ENCODE measurements at places on chromosomes 12 and 14.

DNA sequence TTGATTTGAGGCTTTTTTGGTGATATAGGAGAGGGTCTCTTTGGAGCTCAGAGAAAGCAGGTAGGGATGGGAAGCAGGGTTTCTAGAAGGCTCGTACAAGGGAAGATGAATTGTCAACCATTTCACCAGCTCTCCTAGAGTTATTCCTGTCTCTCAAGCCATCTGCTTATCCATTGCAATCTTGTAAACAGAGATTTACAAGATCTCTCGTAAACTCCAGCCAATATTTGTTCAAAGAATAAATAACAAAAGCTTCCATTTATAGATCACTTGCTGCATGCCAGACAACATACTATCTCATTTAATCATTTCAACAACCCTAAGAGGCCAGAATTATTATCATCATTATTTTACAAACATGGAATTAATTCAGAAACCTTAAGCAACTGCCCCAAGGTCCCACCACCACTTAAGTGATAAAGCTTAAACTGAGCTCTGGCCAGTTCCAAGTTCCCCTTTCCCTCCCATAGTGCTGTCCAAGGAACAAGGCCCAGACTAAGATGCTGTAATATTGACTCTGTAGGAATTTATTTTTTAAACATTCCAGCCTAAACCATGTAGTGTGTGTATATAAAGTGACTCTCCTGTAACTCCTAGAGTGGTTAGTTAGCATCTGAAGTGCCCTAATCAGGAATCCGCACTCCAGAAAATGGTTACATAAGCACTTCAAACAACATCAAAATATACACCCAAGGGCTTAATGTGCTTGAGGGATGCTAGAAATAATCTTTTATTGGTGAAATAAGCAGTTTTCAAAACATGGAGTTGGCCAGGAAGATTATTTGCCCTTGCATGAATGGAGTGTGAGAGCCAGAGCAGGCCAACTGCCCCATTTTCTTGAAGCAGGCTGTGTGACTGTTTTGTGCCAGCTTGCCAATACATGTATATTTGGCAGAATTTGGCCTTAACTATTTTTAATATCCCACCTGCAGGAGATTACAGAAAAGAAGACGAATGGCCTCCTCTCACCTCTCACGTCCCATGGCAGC is 2.8 kb upstream of the PLEKHH1 start:
- DNase-seq, result no peak
- H3K27me3 ChIP-seq, result no peaks in the 10 kb centered on the region
- H3K36me3 ChIP-seq, result no peaks in the 10 kb centered on the region
- no peak overlapping the region for H3K27ac ChIP-seq

DNA sequence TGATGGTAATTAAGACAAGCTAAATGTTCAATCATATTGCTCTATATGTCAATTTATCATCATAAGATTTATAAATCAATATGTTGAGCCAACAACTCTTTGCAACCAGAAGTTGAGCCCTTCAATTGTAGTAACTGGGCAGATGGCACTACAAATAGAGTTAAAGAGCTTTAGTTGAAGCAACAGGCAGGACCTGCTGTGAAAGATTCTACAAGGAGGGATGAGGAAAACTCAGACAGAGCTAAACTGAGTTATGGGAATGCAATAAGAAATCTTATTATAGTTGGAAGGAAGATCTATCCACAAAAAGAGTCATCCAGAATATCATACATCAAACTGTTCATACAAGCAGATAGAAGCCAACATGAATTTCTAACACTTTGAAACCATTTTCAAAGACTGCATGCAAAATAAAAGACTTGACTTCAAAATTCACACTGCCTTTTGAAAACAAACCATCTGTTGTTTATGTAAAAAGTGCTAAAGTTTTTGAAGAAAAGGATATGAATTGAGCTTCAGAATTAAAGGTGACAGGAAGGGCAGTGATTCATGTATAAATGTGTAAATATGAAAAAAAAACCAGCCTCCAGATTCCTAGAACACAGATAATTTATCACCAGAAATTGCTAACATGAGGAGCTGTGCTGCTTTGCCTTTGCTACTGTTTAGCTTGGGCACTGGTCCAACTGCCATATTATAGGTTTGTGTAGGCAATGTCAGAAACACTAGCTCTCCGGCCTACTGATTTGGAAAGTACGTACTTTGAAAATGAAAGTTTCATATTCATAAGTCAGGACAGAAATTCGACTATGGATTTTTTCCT is 133.2 kb downstream of the SLC35F4 start:
- H3K4me1 ChIP-seq, result peaks cover 5% of the 10 kb centered on the region
- no peak overlapping the region for H3K4me3 ChIP-seq
- no peaks in the 10 kb centered on the region for H3K27me3 ChIP-seq
- no peak for DNase-seq

DNA sequence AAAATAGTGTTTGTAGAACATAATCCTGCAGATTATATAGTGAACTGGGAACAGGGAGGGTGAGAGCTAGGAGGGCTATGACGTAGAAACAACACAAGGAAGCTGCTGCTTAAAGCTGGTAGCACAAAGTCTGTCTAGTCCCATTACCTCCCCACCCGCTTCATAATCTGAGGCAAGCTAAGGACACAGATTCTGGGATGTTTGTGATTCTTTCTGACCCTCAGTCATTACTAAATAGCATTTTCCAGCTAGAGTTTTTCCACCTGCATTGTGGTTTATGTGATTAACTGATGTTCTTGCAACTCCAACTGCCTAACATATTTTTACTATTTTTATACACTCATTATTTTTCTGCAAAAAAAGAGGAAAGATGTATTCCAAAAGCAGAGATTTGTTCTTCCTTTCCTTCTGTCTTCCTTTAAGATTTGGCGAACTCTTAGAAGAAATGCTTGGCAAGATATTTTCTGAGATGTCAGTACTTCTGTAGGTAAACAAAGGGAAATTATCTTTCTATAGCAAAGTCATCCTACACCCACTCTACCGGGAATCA is 293.2 kb upstream of the FAR2 start:
- H3K4me1 ChIP-seq, result no peaks in the 10 kb centered on the region
- H3K27me3 ChIP-seq, result no peaks in the 10 kb centered on the region
- H3K36me3 ChIP-seq, result no peaks in the 10 kb centered on the region
- H3K4me3 ChIP-seq, result no peak overlapping the region
- H3K27ac ChIP-seq, result no peak overlapping the region

DNA sequence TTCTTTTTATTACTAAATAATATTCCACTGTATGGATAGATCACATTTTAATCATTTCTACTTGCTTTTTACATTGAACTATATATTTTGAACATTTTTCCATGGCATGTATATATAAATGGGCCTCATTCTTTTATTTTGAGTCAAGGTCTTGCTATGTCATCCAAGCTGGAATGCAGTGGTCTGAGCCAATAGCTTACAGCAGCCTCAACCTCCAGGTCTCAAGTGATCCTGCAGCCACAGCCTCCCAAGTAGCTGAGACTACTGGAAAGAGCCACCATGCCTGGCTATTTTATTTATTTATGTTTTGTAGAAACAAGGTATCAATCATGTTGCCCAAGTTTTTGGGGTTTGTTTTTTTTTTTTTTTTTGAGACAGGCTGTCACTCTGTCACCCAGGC is 7.6 kb downstream of the FCF1 start:
- peaks cover 47% of the 10 kb centered on the region for H3K36me3 ChIP-seq

GRCh38 chr12:11107719-11108118 is 15.6 kb upstream of the TAS2R43 start:
- no peak for DNase-seq
- H3K4me3 ChIP-seq, result no peak overlapping the region
- no peaks in the 10 kb centered on the region for H3K4me1 ChIP-seq
- no peak overlapping the region for H3K27ac ChIP-seq
- no peaks in the 10 kb centered on the region for H3K36me3 ChIP-seq

GRCh38 chr12:112947314-112947713 is 9.0 kb downstream of the OAS3 start:
- DNase-seq, result no peak
- H3K36me3 ChIP-seq, result peaks cover 3% of the 10 kb centered on the region
- no peak overlapping the region for H3K27ac ChIP-seq
- H3K4me1 ChIP-seq, result no peaks in the 10 kb centered on the region

DNA sequence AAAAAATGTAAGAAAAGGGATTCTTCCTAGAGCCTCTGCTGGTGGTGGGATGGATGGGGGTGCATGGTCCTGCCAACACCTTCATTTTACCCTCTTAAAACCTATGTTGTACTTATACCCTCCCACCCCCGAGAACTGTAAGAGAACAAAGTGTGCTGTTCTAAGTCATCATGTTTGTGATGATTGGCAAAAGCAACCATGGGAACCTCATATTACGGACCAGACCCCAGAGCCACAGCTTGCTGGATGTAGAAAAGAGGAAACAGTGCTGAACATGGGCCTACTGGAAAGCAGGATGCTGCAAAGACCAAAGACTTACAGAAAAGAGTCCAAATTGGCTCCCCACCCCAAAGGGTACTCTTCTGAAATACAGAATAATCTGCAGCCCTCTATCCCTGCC is 311.2 kb downstream of the DUSP6 start:
- H3K27ac ChIP-seq, result no peak overlapping the region
- DNase-seq, result no peak
- H3K4me1 ChIP-seq, result no peaks in the 10 kb centered on the region
- H3K4me3 ChIP-seq, result no peak overlapping the region
- no peaks in the 10 kb centered on the region for H3K36me3 ChIP-seq
- no peaks in the 10 kb centered on the region for H3K27me3 ChIP-seq

DNA sequence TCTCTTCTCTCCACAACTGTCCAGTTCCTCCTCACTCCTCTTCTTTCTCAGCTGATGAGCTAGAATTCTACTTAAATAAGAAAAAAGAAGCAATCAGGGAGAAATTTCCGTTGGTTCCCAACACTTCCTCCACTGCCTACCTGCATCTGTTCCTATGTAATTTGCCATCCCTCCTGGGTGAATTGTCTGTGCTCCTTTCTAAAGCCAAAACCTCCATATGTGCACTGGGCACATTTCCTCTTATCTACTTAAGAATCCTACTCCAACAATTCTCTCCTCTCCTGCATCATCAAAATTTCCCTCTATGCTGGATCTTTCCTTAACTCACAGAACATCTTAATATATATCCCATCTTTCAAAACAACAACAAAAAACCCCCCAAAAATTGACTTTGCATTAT is 35.2 kb downstream of the GPR65 start:
- no peaks in the 10 kb centered on the region for H3K36me3 ChIP-seq
- no peaks in the 10 kb centered on the region for H3K27me3 ChIP-seq
- H3K4me1 ChIP-seq, result no peaks in the 10 kb centered on the region
- no peak overlapping the region for H3K4me3 ChIP-seq

DNA sequence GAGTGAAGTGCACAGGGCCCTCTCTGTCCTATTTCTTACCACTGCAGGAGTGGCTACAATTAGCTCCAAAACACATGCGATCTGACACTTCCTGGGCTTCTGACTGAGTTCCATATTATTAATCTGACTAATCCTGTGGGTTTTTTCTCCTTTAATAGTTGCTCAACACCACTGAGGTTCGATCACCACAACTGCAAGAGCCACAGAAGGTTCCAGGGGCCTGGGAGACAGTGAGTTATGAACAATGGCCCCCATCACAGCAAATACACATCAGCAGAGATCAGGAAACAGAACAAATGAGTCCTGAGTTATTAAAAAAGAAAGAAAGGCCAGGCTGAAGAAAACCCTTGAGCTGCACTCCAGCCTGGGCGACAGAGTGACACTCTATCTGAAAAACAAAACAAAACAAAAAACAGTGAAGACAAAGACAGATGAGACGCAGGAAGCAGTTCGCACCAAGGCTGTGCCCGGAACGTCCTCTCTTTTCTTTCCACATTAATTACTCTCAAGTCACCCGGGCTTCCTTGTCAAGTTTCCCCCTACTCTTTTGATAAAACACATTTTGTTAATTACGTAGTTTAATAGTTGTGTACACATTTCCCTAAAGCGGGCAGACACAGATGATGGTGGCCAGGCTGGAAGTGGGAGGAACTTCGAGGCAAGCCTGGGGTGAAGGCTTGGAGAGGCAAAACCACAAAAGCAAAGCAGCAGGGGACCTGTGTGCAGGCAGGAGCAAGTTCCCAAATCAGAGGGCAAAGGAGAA is 42.7 kb downstream of the CDC42BPB start:
- H3K36me3 ChIP-seq, result peaks cover 27% of the 10 kb centered on the region
- H3K27me3 ChIP-seq, result no peaks in the 10 kb centered on the region
- no peak overlapping the region for H3K4me3 ChIP-seq

DNA sequence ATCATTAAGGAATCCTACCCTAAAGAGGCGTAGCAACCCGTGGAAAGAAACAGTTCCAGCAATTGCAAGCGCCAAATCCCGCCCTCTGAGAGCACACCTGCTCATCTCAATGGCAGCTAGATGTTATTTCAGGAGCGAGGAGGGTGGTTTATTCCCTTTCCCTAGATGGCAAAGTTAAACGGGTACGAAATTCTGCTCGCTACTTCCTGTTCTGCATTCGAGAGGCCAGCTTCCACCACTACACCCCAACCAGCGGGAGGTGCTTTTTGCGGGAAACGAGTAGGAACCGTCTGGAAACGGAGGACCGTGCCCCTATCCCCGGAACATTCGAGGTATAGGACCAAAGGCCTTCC is 536 bp downstream of the VPS29 start:
- H3K36me3 ChIP-seq, result peaks cover 3% of the 10 kb centered on the region
- no peak for DNase-seq
- peak overlapping the region; percentile 98 for H3K4me3 ChIP-seq

GRCh38 chr14:36012621-36013020 is 163.9 kb downstream of the PTCSC3 start:
- no peak overlapping the region for H3K27ac ChIP-seq
- DNase-seq, result no peak
- peaks cover 3% of the 10 kb centered on the region for H3K4me1 ChIP-seq
- H3K4me3 ChIP-seq, result no peak overlapping the region
- no peaks in the 10 kb centered on the region for H3K36me3 ChIP-seq
